ENCODE measurements at places on chromosomes 4 and X. TPM values are rescaled to one million over a fixed set of nuclear protein-coding genes. Genes with fewer than 3 reads are reported as not detected.
A peak's percentile ranks its signal among the peaks of the same experiment; 100 is the strongest.

DNA sequence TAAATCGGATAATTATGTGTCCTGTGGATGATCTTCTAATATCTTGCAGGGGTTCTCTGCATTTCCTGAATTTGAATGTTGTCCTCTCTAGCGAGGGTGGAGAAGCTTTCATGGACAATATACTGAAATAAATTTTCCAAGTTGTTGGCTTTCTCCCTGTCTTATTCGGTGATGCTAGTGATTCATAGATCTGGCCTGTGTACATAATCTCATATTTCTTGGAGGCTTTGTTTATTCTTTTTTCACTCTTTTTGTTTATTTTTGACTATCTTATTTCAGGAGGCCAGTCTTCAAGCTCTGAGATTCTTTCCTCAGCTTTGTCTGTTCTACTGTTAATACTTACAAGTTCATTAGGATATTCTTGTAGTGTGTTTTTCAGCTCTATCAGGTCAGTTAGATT, 20.7 kb upstream of the CLGN start:
- no peak for DNase-seq

GRCh38 chrX:112218388-112218787, 135.8 kb upstream of the TRPC5 start:
- DNase-seq: no peak

GRCh38 chrX:18733287-18733686, 25.8 kb downstream of the PPEF1 start:
- no peak for DNase-seq

DNA sequence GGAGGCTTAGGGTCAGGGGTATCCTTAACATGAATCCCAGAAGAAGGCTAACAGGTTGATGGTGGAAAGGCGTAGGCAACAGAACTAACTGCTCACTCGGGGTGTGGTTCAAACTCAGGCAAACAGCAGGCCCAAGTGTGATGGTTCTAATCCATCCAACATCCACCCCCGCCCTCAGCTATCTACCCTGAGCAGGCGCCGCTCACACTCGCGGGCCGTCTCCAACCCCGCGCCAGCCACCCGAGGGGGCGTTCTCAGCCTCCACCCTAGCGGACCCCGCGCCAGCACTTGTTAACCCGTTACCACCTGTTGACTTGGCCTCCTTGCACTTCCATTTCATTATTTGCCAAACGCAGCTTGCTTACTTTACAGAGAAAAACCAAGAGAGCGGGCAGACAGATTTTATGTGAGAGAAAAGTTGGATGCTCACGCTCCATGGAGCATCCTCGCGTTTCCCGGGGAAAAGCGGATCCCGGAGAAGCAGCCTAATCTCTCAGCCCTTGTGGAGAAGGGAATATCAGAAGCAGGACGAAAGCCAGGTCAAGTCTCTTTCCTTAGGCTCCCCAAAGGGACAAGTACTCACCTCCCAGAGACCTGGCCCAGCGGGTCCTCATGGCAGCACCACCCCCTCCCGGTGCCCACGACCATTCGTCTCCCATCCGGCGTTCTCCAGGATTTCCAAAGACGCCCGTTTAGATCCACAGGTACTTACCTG, 773 bp downstream of the SNCA start:
- peak; percentile 5 for DNase-seq

DNA sequence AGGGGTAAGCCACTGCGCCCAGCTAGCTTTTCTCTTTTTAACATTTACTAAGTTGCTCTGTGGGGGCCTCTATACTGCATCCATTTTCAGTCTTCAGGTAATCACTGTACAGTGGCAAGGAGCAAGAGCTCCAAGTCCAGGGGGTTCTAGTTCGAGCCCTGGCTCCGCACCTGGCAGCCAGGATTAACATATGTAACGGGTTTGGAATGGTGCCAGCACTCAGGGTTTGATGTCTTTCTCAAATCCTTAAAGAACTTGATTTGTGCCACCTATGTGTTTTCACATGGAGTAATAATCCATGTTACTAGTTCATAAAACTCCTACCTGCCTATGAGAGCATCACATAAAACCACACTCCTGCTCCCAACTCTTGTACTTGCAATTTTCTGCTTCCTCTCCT, 4.5 kb downstream of the GRPEL1 start:
- DNase-seq: no peak

DNA sequence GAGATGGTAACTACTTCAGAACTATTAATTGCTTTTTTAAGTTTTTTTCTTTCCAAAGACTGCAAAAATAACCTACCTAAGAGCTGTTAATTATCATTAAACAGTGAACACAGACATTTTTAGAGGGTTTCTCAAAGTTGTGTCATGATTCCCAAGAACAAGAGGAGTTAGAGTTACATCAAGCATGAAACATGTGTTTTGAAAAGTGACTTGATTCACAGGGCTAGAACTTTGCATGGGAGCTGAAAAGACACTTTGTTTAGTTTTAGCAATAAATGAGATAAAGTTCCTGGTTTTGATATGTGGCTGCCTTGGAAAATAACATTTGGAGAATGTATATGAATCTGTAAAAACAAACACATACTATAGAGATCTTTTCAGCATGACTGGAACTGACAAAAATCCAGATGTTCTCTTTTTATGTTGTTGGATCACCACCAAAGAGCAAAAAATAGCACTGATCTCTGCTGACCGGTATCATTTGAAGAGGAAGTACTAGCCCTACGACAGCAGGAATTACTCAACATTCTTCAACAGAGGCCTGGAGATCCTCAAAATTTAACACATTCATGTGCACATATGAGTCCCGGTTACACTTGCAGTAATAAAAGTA, 173.0 kb upstream of the PCDH18 start:
- DNase-seq: peak; percentile 93

- DNase-seq: no peak
Observed at GRCh38 chr4:120540625-120541024, 381.9 kb downstream of the PRDM5 start.

DNA sequence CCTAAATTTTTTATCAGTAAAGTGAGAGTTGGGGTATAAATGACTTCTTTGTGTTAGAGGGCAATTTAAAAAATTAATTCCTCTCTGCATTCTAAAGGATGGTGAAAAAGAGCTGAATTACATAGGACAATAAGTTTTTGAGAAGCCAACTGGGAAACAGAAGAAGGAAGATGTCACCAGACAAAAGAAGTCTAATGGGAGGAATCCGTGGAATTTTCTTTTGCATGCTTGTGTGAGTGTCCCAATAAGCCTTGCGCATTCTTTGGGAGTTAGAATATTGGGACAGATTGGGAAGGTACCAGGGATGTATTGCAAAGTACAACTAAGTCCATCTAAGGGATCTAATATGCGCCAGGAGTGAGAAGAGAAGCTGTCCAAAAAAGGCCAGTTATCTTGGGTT, 35.1 kb upstream of the NR3C2 start:
- no peak for DNase-seq

GRCh38 chrX:149456476-149457245, 48.4 kb downstream of the IDS start:
- no peak for DNase-seq

GRCh38 chr4:132504438-132504837, 644.7 kb upstream of the PCDH10 start:
- DNase-seq: no peak

The TLR1 gene
- 3.4 TPM for polyA plus RNA-seq

The GASK1B gene
- polyA plus RNA-seq: 53.9 TPM

Data from muscle of back (tissue), 13 donors.